Activated naive CD4-positive, alpha-beta T cell treated with anti-CD3 and anti-CD28 coated beads, Interleukin-2, amount 50 U/mL, for 16 hours (primary cell): ENCODE measurements at places on chromosomes 1 and 21.

GRCh38 chr1:244603498-244603897 is 49.4 kb upstream of the DESI2 start:
- DNase-seq = no peak

GRCh38 chr1:169731446-169731845 is 2.4 kb downstream of the SELE start:
- no peak for DNase-seq

DNA sequence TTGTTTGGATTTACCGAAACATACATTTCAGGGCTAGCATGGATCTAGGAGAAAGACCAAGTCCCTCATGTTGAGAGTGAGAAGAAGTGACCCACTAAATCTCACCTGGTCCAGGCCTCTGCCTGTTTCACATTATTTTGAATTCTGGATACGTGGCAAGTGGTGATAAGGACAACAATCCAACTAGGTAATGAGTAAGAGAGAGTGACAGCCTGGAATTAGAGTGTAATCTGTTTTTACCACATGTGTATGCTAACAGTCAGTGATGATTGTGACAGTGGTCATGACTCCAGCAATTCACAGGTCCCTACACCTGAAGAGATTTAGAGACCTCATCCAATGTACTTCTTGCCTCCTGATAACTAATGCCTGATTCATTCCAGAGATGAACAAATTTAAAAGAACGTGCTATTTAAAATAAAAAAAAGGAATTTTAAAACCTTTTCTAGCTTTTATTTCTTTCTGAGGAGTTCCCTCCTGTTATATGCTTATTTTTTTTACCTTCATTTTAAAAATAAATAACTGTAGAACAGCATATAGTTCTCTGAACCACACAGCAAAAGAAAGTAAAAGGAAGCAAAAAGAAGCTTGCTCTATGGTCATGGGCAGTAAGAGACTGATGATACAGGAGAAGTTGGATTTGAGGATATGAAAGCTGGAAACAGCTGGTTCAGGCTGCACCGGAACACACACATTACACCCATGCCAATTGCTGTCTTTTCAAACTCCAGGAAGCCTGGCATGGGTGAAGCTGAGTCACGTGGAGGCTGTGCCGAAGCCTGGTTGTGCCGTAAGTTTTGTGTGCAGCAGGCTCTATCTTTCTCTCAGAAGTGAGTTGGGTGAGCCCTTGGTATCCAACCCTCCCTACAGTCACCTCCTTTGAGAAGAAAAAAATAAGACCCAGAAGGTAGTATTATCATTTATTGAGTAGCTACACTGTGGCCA is 14.7 kb downstream of the C1orf116 start:
- DNase-seq = no peak

- DNase-seq = no peak
Observed at GRCh38 chr1:208781391-208782045, 537.3 kb upstream of the PLXNA2 start.

GRCh38 chr1:93114391-93114790 is 35.3 kb downstream of the MTF2 start:
- no peak for DNase-seq

DNA sequence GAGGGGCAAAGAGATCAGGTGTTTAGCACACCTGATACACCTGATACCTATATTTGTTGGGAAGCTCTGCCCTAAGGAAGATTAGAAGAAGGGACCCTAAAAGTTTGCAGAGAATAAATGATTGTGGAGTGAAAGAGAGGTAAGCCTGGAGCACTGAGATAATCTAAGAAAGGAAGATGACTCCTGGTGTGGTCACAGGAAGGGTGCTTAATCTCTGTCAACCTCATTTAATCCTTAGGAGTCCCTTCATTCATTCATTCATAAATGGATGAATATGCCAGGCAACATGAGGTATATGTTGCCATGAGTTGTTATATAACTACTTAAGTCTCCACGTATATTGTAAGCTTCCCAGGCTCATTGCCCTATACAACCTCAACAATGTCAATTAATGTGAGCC is 16.2 kb upstream of the MNDA start:
- DNase-seq = no peak

DNA sequence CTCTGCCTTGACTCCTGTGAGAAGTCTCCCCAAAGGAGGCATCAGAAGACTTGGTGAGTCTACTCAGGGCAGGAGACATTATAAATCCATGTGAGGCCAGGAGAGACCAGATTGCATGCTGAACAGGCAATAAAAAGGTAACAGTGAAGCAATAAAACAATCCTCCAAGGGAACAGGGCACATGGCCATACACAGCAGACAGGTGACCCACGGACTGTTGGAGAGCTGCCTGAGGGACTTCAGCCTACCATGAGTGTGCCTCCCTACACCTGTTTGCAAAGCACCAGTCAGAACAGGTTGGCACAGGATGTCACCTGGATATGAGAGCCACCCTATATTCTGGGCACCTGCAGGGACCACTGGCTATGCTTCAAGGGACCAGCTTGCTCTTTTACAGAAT is 67.6 kb downstream of the MAB21L3 start:
- DNase-seq = no peak

GRCh38 chr1:117231748-117232373 is 21.1 kb upstream of the VTCN1 start:
- no peak for DNase-seq

GRCh38 chr1:168161459-168161858 is 17.3 kb upstream of the TIPRL start:
- DNase-seq = no peak

- DNase-seq = no peak
Observed at GRCh38 chr1:162782671-162783070, 7.8 kb upstream of the HSD17B7 start.

DNA sequence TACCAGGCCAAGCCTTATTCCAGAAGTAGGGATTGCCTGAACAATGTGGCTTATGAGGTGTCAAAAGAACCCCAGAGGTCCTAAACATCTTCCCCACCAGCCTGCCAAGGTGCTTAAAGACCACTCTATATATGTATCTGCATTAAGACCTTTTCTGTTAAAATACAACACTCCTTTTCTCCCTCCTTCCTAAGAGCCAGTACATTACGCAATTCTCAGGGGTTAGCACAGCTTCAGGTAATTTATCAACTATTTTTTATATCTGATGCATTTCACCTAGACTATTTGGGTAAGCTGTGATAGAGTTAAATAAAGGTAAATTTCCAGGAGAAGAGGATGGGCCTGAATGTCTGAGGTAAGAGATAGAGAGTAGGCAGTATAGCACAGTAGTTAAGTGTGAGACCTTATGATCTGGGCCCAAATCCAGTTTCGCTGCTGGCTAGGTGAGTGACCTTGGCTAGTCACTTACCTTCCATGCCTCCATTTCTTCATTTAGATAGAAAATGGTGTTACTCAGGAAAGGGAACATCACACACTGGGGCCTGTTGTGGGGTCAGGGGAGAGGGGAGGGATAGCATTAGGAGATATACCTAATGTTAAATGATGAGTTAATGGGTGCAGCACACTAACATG is 5.1 kb upstream of the CCN1 start:
- no peak for DNase-seq

- no peak for DNase-seq
Observed at GRCh38 chr21:42437786-42438185, 34.1 kb downstream of the UBASH3A start.

- DNase-seq = no peak
Observed at GRCh38 chr1:109517337-109517736, 7.8 kb upstream of the AMIGO1 start.

DNA sequence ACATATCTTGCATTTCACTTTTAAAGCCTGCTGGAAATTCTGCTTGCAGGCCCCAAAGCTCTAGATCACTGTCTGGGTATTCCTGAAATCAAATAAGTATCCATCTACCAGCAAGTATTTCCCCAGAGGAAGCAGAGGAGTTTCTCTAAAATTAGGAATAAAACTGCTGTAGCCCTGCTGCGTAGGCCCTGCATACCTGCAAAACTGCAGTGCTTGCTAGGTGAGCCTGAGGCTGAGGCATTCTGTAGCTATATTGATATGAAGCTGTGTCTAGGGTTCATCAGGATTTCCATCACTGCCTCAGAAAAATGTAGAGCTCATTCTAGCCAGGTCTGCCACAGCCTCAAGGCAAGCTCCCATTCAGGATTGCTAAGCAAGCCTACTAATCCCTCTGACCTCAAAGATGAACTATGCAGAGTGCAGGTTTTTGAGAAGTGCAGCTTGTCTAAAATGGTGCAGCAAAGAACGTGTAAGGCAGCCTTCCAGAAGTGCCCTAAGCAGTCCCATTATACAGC is 28.7 kb downstream of the NPHS2 start:
- no peak for DNase-seq

- no peak for DNase-seq
Observed at GRCh38 chr1:156697481-156697880, 7.9 kb downstream of the CRABP2 start.

- peak; percentile 79 for DNase-seq
Observed at GRCh38 chr1:198699167-198700015, 60.6 kb downstream of the PTPRC start.

DNA sequence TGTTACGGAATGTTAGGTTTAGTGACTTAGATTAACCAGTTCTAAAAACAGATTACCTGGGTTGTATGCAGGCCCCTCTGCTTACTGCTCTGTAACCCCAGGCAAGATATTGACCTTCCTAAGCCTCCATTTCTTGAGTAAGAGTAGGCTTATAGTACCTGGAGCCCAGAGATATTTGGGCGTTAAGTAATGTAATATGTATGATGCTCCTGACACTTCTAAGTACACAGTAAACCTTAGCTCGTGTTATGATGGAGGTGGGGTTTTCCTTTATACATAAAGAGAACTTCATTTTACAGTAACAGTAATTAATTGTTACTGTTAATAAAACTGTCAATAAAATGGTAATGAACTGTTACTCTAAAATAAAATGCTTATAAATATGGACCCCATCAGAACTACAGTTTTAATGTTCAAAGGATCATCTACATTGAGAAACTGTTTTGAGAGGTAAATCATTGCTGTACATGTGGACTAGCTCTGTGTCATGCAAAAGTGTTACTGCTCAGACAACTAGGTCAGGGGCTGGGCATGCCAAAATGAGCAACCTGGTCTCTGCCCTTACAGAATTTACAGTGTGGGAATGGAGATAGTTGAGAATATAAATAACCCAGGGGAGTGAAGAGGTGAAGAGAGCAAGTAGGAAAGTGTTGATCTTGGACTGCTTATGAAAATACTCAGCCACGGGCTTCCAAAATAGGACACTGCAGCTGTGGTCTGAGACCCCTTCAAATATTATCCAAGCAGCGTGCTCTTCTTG is 26.6 kb downstream of the LRRC8C start:
- no peak for DNase-seq

- DNase-seq = peak; percentile 24
Observed at GRCh38 chr1:115641762-115642167, at the start of gene VANGL1. TSS of gene VANGL1 (plus strand) at chr1:115641970. CDS start at chr1:115651414, 9,444 bp downstream.

DNA sequence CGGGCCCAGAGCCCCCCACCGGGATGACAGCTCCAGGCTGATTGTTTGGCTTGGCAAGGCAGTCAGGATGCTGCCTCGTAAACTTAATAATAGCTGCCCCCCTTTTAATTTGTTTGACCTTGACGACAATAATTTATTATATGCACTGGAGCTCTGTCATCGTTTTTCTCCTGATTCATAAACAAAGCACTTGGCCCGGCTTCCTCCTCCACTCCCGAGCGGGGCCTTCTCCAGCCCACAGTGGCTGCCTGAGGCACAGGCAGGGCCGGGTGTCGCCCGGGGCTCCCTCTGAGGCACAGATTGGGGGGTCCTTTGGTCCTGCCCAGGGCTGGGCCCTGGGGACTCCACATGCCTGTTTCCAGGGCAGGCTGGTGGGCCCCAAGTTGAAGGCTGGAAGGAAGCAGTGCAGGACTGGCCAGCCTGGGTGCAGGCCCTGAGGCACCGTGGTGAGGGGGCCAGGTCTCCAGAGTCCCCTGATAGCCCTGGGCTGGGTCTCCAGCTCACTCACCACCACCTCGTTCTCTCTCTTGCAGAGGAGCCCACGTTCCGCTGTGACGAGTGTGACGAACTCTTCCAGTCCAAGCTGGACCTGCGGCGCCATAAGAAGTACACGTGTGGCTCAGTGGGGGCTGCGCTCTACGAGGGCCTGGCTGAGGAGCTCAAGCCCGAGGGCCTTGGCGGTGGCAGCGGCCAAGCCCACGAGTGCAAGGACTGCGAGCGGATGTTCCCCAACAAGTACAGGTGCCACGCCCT is 52.0 kb upstream of the ARHGEF16 start:
- no peak for DNase-seq

GRCh38 chr1:155078469-155079209 is at the start of gene EFNA3:
TSS of gene EFNA3 (plus strand) at chr1:155078837. CDS start at chr1:155078942, 105 bp downstream.
- peak; percentile 61 for DNase-seq

DNA sequence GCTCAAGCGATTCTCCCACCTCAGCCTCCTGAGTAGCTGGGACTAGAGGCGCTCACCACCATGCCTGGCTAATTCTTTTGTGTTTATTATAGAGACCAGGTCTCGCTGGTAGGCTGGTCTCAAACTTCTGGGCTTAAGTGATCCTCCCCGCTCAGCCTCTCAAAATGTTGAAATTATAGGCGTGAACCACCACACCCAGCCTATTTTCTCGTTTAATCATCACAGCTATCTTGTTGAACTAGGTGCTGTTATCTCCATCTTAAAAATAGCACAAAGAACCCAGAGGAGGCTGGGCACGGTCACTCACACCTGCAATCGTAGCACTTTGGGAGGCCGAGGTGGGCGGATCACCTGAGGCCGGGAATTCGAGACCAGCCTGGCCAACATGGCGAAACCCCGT is 28.1 kb downstream of the COL16A1 start:
- DNase-seq = no peak

DNA sequence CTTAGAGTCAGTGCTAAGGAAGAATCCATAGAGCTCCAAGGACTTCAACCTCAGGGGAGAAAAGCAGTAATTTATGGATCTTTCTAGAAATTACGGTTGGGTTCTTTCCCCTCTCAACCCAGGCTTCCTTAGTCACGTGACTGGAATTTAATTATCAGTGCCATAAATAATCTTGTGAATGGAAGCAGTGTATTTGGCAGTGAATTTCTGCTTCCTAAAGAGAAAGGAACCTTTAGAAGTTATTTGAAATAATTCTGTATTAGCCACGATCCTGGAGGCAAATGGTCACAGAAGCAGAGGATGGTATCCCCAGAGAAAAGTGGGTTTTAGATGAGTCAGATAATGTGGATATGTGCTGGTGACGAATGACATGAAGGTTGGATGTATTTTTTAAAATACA is 89.6 kb downstream of the NFIA start:
- no peak for DNase-seq
